ENCODE measurements at places on chromosomes 12 and 14. TPM values are rescaled to one million over a fixed set of nuclear protein-coding genes. Genes with fewer than 3 reads are reported as not detected.
A peak's percentile ranks its signal among the peaks of the same experiment; 100 is the strongest.

DNA sequence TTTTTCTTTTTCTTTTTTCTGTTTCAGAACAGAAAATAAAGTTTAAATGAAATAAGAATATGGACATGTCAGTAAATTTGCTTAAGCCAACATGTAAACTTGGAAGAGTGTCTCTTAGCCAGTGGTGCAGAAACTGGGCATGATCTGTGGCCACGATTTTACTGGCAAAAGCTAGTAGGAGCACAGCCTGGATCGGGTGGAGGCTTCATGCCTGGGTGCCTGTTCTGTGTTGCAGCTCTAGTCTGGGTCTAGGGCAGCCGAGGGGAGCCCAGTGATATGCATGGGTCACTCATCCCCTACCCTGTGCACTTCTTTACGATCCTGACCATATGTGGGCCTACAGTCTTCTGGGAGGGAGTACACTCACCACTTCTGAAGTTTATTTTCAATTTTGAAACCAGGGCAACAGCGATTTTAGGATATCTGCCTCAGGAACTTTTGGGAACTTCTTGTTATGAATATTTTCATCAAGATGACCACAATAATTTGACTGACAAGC is 45.6 kb upstream of the SMCO2 start:
- no peak for DNase-seq

- DNase-seq: no peak
Measured at GRCh38 chr14:37078131-37078530, 94.3 kb downstream of the SLC25A21 start.

The SLC7A8 gene
- total RNA-seq: 11.7 TPM

The KLHL33 gene
- 0.18 TPM for total RNA-seq

DNA sequence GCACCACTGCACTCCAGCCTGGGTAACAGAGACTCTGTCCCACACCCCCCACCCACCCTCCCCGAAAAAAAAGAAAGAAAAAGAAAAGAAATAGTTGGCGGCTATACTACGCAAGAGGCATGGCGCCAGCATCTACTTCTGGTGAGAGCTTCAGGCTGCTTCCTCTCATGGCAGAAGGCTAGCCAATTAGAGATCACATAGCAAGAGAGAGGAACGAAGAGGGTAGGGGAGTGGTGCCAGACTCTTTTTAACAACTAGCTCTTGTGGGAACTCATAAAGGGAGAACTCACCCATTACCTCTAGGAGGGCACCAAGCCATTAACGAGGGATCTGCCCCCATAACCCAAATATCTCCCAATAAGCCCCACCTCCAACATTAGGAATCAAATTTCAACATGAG is 6.2 kb downstream of the DENND5B start:
- DNase-seq: peak; percentile 16

The AQP6 gene
- not detected for total RNA-seq

The SPIC gene
- not detected for total RNA-seq

DNA sequence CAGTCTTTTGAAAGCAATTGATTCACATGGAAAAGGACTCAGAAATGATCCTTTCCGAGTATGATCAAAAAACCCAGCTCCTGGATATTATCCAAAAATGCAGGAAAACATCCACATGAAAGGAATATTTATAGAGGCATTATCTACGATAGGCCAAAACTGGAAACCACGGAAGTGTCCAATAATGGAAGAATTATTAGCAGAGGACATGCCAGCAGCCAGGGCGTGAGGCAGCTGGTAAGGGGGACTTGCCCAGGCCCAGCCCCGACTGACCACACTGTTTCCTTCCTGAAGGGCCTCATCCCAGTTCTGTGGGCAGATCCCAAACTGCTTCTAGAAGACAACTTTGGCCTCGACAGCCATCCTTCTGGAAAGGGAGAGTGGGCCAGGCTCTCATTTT is 20.5 kb downstream of the ACTN1 start:
- DNase-seq: peak; percentile 63

The GYS2 gene
- total RNA-seq: not detected

- DNase-seq: no peak
Measured at GRCh38 chr14:78425330-78425729, 255.2 kb downstream of the NRXN3 start.

DNA sequence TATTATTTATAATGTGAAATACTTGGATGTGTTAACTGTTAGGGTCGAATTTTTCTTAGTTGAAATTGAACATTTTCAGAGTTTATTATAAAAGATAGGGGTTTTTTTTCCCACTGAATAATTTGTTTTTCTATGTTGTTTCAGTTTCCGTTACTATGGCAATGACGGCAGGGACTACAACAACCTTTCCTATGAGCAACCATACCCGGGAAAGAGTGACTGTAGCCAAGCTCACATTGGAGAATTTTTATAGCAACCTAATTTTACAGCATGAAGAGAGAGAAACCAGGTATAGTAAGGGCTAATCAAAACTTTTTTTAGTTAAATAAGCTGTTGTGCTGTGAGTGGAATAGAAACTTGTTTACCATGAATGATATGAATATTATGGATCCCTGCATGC is 35.1 kb upstream of the BMAL2 start:
- DNase-seq: no peak

DNA sequence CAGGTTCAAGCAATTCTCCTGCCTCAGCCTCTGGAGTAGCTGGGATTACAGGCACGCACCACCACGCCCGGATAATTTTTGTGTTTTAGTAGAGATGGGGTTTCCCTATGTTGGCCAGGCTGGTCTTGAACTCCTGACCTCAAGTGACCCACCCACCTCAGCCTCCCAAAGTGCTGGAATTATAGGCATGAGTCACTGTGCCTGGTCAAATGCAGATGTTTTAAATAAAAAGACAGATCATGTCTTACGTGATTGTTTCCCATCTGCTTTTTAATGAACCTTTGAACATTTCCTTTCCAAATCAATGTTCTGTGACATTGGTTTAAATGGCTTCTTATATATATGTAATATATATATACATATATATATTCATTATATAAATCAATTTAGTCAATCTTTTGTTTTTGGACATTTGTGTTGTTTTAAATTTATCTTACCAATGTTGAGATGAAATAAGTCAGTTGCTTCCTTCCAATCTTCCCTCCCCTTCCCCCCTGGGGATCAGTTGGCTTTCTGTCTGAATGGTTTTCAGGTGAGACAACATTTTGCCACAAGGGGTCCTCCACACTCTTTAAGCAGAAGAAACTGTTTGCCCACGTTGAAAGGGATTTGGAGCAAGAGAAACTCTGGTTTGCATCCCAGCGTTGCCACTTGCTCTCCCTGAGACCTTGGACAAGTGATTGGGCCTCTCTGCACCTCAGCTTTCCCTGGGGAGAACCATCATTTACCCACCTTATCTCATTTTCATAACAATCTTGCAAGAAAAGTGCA is 47.6 kb upstream of the RBM19 start:
- DNase-seq: peak; percentile 19

- DNase-seq: no peak
Measured at GRCh38 chr12:87259391-87259790, 769.8 kb downstream of the C12orf50 start.

DNA sequence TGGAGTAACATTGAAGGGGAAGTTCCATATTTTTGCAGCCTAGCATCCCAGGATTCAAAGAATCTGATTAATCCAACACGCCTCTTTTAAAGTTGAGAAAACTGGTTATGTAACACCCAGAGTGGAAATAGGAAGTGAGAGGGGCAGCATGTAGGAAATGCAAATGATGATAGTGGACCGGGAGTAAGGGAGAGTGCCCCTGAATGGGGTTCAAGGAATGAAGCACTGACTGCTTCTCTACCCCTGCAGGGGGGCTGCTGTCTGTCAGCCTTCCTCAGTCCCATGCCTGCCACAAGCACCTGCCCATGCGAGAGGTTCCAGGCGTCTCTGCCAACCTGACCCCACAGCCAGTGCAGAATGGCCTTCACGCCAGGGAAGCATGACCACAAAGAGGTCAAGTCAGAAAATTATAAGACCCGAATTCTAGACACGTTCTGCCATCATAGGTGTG is 126.5 kb upstream of the CCND2 start:
- no peak for DNase-seq

The SLC25A29 gene
- total RNA-seq: 10.4 TPM

DNA sequence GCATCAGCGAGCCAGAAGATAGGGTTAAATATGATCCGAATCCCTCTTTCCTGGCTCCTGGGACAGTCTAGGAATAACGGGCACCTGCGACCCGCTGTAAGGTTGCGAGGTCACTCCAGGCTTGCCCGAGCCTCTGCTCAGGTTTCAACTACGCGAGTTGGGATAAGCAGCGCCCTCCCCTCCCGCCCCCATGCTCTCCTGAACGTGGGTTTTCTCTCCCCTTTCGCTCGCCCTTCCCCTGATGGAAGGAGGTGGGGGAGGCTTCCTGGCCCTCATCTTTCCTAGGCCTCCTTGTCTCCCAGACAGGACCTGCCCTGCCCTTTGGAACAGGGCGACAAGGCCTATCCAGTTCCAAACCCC is 753 bp upstream of the ATP5MC2 start:
- peak; percentile 46 for DNase-seq

The ESRRB gene
- total RNA-seq: not detected

The KRT5 gene
- not detected for total RNA-seq

DNA sequence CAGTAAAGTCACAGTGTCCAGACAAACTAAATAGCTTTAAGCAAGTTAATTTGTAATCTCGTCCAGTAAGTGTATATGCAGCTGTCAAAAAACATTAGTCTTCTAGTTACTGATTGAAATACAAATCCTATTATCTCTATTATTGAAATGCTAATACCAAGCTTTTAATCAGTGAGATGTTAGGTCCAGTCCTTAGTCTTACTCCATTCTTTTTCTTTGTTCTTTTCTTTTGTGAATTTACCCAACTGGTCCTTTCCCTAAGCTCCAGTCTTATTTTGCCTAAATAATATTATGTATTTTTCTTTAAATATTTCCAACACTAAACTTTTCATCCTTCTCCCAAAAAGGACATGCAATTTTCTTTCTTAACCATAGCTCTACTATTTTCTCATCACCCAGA is 57.2 kb downstream of the TSPAN19 start:
- no peak for DNase-seq

The RTN1 gene
- total RNA-seq: 0.27 TPM

- DNase-seq: no peak
Measured at GRCh38 chr12:4829161-4829792, 80.4 kb upstream of the KCNA1 start.

The AJUBA gene
- 47.6 TPM for total RNA-seq

DNA sequence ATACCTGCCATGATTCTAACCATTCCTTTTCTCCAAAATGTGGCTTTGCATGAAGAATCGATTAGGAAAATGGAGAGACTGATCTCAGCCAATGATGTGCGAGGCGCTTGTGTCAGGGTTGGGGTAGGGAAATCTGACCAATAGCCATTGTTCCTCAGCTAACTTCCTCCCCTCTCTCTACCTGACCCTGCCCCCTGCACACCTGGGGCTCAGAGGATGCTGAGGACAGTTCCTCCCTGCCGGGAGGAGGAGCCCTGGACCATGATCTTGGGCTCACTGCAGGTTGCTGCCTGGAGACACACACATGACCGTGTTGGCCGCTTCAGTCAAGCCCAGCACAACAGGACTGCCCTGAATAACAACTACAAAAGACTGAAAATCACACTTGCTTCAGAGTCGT is 119.8 kb upstream of the SFSWAP start:
- DNase-seq: no peak

GRCh38 chr14:33908540-33909223 is 42.2 kb downstream of the EGLN3 start:
- no peak for DNase-seq

DNA sequence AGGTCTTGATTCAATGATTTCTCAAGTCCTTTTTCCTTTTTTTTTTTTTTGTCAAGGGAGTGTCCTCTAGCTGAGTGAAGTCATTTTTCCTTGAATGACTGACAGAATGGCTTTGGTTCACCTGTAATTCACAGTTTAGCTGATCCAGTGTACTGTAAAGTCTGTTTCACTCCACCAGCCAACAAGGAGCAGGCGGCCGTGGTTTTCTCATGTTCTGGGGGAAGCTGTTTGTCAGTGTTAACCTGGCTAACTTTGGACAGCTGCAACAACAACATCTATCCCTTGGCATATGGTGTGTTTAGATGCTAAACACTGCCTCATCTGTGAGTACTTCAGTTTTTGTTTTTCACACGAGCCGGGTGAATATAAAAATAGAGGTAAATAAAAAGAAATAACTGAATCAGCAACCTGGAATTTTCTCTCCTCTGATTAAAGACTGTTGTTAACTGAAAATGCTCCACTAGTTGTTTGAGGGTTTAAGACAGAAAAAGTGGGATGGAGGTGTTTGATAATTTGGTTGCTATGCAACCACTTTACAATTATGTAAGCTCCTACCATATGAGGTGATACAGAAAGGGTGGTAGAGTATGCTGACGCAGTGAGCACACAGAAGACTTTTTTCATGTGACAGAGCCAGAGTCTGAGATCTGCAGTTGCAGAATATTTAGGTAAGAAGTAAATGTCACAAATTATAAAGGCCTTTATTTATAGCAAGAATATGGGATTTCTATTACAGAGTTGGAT is 50.3 kb upstream of the SLC2A13 start:
- DNase-seq: no peak

The GEMIN2 gene
- 41.6 TPM for total RNA-seq

DNA sequence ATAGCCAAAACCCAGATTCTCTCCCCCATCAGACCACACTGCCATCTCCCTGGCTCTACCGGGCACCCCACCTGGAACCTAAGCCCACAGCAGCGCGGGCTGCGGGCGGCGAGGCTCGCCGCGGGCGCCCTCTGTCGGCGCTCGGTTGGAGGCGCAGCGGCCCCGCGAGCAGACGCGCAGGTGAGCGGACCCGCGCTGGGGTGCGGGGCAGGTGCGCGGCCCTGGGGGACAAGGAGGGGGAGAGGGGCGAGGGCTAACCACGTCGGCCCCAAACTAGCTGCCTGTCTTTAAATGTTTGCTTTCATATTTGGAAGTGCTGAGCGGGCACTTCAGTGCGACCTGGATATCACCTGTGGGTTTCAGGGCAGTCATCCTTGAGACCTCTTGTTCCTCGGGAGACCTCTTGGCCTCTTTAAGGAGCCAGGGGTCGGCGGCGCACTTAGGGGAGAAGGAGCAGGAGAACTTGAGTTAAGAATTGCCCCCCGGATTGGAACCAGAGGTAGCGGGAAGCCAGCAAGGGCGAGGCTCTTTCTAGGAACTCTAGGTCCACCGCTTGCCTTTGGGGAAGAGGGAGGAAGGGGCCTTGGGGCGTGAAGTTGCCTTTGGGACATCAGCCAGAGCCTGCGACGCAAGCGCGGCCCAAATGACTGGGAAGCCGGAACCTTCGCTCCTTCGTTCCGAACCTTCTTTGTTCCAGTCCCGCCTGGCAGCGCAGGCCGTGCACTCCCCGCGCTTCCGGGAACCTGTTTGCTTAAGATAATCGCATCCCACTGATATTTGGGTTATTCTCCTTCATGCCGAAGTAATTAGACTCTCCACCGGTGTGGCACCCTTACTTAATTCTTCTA is 78.7 kb downstream of the NEDD1 start:
- DNase-seq: no peak

The MMP19 gene
- total RNA-seq: 11.1 TPM

DNA sequence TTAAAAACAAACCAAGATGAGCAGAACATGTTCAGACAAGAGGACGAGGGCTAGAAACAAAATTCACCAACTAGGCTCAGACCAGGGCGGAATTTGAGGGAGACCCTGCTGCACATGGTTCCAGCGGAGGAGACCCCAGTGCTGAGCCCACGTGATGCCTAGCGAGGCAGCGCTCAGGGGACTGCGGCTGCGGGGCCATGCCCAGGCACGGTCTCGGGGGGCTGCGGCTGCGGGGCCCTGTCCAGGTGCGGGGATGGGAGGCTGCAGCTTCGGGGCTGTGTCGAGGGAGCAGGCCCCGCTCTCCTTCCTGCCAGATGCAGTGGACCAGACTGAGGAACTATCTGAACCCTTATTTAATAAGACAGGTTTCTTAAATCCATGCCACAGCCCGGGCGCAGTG is 12.7 kb upstream of the CRIP2 start:
- no peak for DNase-seq

All from fibroblast of the aortic adventitia (primary cell).